Stimulated activated CD8-positive, alpha-beta memory T cell treated with anti-CD3 and anti-CD28 coated beads, Interleukin-15, amount 100 ng/mL, for 48 hours (primary cell): ENCODE measurements at places on chromosomes 12 and 14.

DNA sequence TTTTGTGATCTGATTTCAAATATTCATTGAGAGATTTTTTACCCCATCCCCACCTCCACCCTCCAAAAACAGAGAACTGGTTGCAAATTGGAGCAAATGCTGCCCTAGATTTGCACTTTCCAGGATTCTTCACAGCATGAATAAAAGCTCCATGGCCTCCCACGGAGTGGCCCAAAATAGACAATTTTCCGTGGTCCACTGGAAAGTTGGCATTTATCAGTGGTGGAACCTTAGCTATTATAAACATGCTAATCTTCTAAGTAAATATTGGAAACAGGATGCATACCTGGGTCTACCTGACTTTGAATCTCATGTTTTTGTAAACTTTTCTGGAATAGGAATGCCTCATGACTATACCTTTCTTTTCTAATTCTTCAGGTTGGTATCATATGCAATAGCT, 123.9 kb downstream of the SLC16A7 start:
- no peak for DNase-seq

DNA sequence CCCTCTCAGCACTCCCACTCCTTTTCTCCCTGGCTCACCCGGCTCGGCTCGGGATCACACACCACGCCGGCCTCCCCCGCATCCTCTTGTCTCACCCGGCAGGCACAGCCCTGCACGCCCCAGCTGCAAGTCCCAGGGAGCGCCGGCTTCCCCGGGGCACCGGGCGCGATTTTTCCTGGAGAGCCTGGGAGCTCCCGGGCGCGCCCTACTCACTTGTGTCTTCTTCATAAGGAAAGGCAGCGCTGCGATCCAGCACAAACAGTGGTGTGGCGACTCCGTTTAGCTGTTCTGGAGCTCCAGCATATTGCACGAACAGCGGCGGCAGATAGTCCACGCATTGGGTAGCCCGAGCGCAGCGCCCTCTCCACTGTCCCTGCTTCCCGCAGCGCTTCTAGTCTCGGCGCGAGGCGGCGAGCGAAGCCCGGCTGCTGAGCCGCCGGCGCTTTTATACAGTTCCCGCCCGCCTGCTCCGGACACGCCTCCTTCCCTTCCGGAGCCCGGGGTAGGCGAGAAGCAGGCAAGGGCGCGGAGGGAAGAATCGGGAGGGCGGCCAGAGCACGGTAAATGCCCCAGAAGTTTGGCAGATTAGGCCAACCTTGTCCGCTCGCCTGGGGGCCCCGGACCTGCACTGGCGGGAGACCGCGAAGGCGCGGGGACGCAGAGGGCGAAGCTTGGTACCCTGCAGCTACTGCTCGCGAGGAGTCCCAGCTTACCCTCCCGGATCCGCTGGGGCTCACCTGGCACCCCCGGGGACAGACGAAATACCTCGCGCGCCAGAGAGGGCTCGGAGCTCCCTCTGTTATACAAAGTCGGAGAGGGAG, at the start of gene KITLG:
Gene KITLG, minus strand, starts transcription at position 421 of the 821 bp plus-strand sequence. Its CDS starts 193 bp downstream, at position 228.
- peak; percentile 6 for DNase-seq

GRCh38 chr14:92729634-92730358, 18.6 kb downstream of the LGMN start:
- peak; percentile 41 for DNase-seq

- no peak for DNase-seq
Observed at GRCh38 chr14:65255583-65256461, 153.5 kb upstream of the MAX start.

GRCh38 chr12:33825442-33825841, 196.9 kb upstream of the ALG10 start:
- DNase-seq: no peak

DNA sequence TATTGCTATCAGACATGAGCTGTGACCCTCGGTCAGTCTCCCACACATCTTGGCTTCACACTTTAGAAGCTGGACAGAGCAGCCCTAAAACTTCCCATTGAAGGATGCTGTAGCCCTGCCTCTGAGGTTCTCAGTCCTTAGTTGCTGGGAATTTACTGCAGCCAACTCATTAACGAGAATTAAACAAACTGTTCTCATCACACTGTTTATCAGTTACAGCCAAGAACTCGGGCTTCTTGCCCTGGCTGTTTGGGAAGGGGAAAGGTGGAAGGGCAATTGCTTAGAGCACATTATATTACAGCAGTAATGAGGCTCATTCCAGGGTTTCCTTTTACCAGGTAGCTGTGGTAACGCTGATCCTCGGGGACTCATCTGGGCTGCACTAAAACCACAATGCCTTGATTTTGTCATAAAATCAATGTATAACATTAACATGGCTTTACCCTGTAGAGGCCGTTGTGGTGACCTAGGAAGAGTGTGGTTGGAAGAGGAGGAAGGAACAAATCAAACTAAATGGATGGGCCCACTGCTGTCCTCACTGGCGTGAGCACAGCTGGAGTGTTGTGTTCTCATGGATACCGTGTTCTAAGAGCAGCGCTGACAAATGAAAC, 87.1 kb downstream of the GPR135 start:
- DNase-seq: no peak

- no peak for DNase-seq
Observed at GRCh38 chr14:102015771-102016170, 51.4 kb downstream of the DYNC1H1 start.
